ENCODE measurements at places on chromosomes 5 and 9.

DNA sequence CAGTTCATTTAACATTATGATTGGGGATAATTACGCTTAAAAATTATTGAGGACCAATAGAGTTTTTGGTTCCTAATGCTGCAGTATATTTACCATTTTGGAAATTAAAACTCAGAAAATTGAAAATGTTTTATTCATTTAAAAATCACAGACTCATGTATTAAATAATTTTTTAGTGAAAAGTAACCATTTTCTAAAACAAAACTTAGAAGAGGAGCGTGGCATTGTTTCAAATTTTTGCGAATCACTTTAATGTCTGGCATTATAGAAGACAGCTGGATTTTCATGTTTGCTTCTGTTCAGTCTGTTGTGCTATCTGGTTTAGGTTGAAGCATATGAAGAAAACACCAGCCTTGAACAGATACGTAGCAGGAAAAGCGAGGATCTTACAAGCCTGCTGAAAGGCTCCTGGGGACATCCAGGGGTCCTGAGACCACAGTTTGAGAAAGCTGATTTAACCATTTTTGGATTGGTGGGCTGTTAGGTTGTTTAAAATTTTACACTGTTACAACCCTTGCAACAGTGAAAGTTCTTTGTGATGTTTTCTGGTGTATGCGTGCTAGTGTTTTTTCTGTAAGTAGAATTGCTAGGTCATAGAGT, 1.6 kb downstream of the ZFYVE16 start:
- DNase-seq = no peak

GRCh38 chr5:80615266-80615914, 39.1 kb upstream of the MSH3 start:
- DNase-seq = no peak

DNA sequence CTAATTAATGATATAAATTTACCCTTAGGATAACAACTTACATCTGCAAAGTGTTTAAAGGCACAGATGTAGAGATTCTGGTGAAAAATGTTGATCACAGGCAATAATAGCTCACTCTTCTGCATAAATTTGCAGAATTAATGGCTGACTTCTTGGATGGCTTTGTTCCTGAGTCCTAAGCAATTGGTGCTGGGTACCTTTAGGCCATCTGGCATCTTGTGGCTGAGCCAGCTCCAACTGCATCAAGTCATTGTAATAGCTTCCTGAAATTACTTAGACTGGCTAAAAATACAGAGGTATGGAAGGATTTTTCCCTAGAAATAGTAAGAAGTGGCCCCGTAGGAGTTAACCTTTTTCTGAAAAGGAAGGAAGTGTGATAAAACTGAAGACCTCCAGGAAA, 118.3 kb upstream of the MINAR2 start:
- no peak for DNase-seq

DNA sequence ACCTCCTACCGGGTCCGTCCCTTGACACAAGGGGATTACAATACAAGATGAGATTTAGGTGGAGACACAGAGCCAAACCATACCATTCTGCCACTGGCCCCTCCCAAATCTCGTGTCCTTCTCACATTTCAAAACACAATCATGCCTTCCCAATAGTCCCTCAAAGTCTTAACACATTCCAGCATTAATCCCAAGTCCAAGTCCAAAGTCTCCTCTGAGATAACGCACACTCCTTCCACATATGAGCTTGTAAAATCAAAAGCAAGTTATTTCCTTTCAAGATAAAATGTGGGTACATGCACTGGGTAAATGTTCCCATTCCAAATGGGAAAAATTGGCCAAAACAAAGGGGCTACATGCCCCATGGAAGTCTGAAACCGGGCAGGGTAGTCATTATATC, 463.9 kb upstream of the CDH9 start:
- DNase-seq = no peak

DNA sequence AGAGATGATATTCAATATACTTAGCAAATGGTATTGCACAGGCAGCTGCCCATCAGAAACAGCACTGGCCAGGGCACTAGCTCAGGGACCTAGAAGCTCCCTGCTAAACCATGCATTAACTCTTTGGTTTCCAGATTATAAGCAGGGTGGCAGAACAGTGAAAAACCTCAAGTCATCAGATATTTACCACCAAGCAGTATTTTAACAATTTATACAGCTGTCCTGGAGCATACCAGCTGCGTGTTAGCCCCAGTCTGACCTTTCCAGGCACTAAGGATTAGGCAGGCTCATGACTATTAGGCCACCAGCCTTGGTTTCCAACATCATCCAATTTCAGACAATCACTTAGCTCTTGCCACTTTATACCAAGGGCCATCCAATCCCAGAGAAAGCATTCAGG, 326.5 kb downstream of the CAAP1 start:
- DNase-seq = no peak

GRCh38 chr5:167773668-167774301, 517.7 kb upstream of the WWC1 start:
- no peak for DNase-seq

GRCh38 chr9:109843641-109844040, 63.6 kb downstream of the PALM2AKAP2 start:
- peak; percentile 90 for DNase-seq

GRCh38 chr9:38343037-38343436, 49.5 kb upstream of the ALDH1B1 start:
- DNase-seq = peak; percentile 12

DNA sequence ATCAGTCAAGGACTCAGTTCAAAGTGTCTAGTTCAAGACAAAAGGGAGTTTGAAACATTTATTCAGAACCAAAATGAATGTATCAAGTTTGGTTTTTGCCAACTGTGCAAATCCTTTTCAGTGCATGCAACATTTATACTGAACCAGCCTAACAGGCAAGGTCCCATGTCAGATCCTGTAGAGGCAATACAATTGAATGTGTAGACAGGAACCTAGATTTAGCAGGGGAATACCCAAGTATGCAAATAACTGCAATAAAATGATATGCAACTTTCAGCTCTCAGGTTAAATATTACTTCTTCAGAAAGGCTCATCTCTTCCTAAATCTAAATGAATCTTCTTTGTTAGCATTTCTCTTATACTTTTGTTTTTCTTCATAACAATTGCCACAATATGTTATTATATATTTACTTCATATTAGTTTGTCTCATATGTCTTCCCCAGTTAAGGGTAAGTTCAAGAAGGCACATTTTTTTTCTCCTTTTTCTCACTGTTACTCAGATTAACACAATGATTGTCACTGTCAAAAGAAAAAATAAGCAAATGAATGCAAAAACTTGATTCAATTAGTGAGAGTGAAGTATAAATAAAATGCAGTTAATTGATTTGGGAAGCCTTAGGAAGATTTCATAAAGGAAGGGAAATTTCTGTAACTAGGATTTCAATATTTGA, 163.9 kb upstream of the RASA1 start:
- DNase-seq = no peak

DNA sequence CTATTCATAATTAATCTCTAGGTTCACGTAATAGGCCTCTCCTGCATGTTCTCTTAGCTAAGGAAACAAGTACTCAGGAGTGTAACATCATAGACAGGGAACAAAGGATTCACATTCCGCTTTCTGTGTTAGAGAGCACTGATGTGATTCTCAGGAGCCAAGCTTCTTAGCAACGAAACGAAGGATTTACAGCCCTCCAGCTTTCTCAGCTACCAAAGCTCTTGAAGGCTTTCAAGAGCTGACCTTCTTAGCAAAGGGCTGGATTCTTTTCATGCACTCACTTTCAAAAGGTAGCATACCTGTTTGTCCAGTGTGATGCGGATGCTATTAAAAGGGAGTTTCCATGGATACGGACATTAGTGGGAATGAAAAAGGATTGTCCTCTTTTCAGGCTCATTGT, 107.4 kb downstream of the TUSC1 start:
- DNase-seq = no peak

DNA sequence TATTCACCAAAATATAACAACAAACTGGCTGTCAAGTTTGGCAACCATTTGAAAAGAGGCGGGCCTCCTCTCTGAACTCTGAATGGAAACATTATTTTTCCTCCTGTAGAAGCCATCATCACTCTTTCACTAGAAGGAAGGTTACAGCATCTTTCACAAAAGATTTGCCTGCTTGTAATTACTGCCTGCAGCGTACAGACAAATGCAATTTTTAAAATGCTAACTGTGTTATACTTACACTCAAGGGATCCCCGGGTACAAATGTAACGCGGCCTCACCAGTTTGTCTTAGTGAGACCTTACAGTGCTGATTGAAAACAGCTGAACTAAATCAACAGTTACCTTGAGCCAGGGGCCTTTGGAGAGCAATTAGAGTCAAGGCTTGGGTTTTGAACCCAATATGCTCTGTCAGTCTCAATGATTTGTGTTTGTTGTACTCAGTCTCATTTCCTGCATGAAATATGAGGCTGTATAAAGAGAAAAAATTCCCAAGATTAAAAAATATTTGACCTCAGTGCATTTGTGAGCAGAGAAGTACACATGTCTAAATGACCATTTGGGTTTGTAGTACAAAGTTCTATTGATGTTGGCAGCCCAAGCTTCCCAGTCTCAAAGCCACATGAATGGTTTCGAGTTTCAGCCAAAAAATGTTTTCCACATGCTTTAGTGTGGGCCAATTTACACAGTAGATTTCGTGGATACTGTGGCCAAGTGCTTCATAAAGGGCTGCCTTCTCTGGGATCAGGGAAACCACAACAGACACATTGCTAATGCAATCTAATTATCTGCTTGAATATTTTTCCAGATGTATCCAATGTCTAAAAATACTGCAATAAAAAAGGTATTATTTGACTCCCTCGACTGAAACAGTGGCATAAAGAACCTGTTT, 500.0 kb downstream of the SPATA31D1 start:
- peak; percentile 72 for DNase-seq

- DNase-seq = no peak
Observed at GRCh38 chr5:10588109-10588775, 24.4 kb downstream of the ANKRD33B start.

DNA sequence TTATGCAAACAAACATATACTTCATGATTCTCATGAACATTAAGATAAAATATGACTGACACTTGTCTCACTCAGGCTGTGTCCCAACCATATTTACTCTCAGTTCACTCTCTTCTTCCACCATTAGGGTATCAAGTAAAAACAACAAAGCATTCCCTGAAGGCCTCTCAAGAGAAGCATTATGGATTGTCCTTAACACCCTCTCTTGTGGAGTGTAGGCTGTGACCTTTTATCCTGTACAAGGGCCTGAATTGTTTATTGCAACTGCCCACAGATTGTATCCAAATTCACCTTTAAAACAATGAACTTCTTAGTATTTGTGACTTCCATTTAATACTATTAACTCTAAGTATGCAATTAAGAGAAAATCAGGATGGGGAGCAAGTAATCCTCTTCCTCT, 78.1 kb downstream of the RICTOR start:
- DNase-seq = no peak

DNA sequence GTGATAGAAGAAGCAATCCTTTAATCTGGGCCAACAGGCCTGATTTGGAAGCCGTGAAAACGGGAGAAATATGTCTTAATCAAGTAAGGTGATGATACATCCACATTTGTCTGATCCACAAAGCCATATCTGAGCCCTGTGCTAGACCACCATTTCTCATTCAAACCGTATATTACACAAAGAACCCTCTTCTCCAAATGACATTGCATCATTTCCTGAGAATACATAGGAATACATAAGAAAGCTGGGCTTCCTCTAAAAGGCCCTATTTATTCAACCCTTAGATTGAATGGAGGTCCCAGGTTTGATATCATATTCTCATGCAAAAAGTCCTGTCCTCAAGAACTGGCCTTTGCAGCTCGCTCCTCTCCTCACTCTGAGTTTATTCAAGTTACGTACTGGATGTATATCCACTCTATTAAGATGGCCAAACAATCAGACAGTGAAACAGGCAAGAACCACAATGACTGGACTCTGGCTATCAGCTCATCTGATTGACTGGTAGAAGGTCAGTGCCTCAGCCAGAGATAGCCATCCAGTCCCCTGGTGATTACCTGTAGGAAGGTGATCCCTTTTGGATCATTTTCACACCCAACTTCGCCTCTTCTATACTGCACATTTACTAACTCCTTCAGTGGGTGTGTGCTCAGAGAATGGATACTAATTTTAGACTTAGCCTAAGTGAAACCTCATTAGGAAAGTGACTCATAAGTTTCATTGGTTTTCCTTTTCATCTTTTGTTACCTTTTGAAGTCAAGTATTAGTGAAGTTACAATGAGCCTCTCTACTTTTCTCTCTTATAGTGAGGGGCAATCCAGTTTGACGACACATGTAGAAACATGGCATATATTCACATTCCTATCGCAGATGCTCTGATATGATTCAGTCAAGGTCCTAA, 167.6 kb upstream of the WWC1 start:
- DNase-seq = no peak

- DNase-seq = no peak
Observed at GRCh38 chr5:177405805-177406204, 3.6 kb downstream of the F12 start.

- DNase-seq = no peak
Observed at GRCh38 chr9:82532504-82533180, 530.3 kb downstream of the RASEF start.

DNA sequence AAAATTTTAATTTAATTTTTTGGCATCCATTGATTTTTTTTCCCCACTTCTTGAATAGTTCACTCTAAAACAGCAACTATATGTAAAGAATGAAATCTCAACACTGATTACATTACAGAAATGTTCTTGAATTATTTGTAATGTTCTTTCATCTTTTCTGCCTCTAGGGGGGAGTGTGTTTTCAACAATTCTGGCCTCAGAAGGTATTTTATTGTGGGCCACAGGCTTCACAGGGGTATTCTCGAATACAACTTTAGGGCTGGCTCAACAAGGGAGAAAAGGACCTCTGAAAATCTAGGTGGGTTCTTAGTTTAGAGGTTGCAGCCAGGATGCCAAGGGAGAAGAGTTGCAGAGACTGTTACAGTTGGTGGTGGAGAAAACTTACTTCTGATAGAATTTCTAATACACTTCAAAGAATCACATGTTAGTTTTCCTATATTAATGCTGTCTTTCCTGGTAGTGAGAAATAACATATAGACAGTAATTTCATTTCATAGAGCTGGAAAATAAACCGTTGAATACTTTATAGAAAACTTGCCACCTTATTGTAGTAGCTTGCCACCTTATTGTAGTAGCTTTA, 3.6 kb upstream of the NPR3 start:
- no peak for DNase-seq

GRCh38 chr5:76908166-76908565, 44.7 kb upstream of the CRHBP start:
- no peak for DNase-seq

DNA sequence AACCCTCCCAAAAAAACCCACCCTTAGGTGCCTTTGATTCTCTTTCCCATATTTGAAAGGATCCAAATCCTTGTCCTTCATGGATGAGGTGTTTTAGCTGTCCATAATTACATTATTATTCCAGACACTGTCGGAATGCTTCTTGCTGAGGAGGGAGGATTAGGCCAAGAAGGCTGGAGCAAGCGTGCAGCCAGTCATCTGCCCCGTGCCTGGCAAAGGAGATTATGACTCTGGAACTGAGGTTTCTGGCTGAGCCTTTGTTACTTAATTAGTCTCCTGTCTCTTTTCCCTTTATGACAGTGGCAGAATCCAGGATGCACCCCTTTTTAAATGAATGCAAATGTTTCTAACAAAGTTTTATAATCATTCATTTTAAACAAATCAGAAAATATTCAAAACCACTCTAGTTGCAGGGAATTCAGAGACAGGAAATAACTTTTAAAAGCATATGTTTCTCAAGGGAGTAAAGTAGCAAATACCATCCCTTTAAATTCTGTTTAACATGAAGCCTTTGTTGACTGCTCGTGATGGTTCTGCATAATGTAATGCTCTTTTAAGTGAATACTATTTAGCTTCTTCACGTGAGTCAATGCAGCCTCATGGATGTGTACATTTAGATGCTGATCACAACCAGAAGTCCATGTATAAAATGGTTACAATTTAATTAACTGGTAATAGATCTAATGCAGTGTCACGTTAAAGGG, 69.8 kb downstream of the GALNT10 start:
- DNase-seq = no peak

All from left lobe of liver (tissue), 2 donors.